ENCODE measurements at places on chromosomes 1 and 21.
A peak's percentile ranks its signal among the peaks of the same experiment; 100 is the strongest.

GRCh38 chr1:232648316-232648715, 18.4 kb upstream of the SIPA1L2 start:
- DNase-seq: no peak

GRCh38 chr1:31862071-31862470, 46.2 kb upstream of the SPOCD1 start:
- no peak for DNase-seq

GRCh38 chr1:77056525-77056924, 162.7 kb downstream of the PIGK start:
- DNase-seq: no peak

GRCh38 chr1:80021891-80022290, 1015.4 kb upstream of the ADGRL4 start:
- DNase-seq: no peak

DNA sequence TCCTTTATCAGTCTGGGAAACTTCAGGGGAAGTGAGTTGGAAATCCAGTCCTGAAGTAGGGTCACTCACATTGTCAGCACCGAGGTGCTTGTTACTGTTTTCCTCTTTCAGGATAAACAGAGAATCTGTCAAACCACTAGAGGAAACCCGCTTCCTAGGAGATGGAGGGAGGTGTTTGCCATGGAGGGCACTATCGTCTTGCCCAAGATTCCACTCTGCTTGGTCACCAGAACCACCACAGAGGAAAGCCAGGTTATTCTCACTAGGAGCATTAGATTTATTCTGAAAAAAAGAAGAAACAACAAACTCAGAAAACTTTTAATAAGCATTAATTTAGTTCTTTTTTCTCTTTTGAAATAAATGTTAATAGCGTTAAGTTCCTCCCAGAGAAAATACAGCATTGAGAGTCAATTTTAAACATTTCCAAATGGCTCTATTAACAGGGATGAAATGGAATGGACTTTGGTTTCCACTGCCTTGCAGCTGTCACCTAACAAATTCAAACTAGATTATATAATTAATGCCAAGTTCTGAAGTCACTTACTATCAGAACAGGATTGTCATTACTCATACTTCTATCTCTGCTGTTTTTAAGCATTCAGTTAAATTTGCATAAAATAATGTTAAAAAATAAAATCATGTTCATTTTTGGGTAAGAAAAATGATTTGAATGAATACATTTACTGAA, 242.8 kb downstream of the CRB1 start:
- no peak for DNase-seq

- peak; percentile 83 for DNase-seq
Measured at GRCh38 chr1:41650028-41650880, 165.8 kb upstream of the EDN2 start.

DNA sequence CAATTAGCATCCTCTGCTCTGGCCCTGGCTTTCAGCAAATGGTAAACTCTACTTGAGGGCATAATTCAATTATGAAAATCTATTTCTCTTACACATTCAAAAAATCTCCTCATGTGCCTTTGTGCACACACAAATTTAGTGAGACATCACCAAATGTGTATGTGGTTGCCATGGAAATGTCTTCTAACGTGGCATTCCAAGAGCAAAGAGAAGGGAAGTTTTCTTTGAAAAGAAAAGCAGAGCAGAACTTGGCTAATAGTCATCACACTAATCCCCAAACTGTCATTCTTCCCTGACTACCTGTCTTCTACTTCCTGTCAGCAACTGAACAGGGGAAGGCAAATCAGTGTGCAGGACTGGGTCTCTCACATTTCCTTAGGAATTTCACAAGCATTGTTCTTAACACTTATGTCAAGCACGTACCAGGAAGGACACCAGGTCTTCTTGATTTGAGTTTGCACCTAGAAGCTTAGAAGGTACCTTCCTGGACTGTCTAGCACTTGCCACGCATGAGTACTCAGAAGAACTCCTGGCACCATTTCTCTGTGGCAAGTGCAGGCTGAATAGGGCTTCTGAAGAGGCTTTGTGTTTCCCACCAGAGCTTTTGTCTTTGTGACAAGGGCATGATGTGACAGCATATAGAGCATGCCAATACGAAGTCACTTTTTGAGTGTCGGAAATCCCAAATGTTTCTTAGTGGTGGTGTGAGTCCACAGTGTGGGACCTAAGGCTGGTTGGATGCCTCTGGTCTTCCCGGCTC, 32.3 kb downstream of the MAN1C1 start:
- DNase-seq: no peak

DNA sequence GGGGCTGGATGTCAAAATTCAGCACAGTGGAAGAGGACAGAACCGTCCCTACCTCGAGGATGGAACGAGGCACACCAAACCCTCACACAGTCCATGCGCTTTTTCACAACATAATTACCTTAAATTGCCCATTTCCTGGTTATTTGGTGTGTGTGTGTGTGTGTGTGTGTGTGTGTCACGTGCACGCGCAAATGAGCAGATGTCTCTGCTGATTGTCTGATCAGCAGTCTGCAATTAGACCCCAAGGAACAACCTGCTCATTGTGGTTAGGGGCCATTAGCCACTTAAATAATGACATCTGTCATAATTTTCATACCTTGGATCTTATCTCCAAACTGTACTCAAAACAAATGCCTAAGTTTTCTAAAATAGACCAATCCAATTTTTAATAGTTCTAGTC, 23.2 kb downstream of the AVPR1B start:
- no peak for DNase-seq
